NCI-H2081 (cell line): ENCODE measurements at places on chromosomes 2 and 18.
A peak's percentile ranks its signal among the peaks of the same experiment; 100 is the strongest.

- DNase-seq: peak; percentile 5
Measured at GRCh38 chr2:53969285-53969967, 1.4 kb downstream of the PSME4 start.

- no peak for DNase-seq
Measured at GRCh38 chr2:85584857-85585780, 888 bp downstream of the VAMP5 start.

GRCh38 chr2:20796374-20796791 lies 26.5 kb downstream of the LDAH start:
- DNase-seq: no peak

- DNase-seq: no peak
Measured at GRCh38 chr18:79769698-79770500, 27.8 kb upstream of the KCNG2 start.

DNA sequence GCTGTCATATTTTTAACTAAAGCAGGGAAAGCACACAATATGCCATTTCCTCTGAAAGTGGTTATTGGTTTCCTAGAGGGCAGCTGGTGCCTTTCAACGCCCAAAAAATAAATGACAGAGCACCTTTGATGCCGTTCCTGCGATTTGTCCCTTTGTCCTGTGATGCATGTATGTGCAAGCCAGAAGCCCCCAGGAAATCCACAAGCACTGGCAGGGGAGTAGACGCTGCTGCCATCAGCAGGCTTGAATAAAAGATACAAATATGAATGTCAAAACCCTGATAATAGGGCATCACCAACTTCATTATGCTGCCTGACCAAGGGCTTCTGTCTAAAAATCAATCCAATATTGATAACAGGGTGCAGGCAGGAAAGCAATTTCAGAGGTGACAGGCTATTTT lies 246.1 kb downstream of the FBXO15 start:
- peak; percentile 57 for DNase-seq

GRCh38 chr18:63477968-63478367 lies 1.2 kb downstream of the SERPINB5 start:
- no peak for DNase-seq

DNA sequence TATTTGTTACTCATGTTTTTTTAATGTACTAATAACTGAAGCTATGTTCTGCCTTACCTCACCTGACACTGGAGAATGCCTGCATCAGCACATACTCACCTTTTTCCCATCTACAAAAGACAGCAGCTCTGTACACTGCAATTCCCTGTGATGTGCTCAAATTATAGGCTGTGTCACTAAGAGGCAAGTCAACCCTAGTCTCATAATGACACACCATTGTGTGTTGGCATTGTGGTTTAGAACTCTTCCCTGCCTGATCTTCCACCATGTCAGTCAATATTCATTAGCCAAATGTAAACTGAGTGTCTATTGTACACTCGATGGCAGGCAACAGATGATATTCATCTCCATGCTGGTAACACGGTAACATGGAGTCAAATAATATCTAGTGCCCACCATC lies 332.1 kb upstream of the TCF4 start:
- no peak for DNase-seq

DNA sequence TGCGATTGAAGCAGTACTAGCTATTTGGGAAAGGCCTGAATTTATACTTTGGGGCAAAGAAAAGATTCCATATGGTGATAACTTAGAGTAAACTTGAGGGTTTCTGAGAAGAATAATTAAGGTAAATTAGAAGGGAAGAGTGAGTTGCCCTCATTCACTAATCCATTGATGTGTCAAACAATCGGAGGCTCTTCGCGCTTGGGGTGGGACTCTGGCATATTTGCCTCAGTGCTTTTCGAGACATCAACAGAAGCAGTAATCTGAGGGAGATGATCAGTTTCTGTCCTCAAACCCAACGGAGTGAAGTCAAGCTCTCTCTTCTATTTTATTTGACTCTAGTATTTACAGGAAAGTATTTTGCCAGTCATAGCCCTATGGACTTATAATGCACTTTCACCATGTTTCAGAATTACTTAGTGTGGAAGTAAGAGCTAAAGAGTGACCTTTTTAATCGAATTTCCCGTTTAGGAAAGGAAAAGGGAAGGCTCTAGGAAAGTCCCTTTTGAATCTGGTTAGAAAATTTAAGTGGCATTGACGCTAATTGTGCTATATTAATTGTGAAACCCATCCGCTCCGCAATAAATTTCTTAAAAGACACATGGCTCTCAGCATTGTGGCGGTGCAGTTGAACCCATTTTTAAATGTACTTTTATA lies 1.3 kb downstream of the RAB10 start:
- no peak for DNase-seq

- DNase-seq: no peak
Measured at GRCh38 chr2:17327649-17328048, 190.6 kb downstream of the RAD51AP2 start.

DNA sequence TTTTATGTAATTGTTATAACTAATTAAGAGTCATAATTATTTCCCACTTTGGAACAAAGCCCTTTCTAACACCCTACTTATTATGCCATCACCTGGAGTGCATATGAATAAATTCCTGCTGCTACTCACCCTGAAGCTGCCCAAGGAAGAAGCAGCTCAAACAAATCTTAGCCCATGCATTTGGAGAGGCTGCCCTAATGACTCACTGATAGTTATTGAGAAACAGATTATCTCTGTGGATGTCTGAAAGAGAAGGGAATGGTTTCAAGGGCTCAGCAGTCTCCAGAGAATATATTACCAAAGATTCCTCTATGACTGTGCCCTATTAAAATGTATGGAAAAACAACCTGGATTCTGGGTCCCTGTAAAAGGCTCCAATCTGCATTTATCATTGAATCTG lies 81.0 kb downstream of the GPR39 start:
- no peak for DNase-seq

GRCh38 chr2:166321076-166321475 lies 54.7 kb downstream of the SCN9A start:
- DNase-seq: no peak

GRCh38 chr18:8314124-8314523 lies 295.1 kb upstream of the RAB12 start:
- DNase-seq: no peak

- DNase-seq: no peak
Measured at GRCh38 chr18:31482051-31482450, 15.9 kb upstream of the DSG2 start.

- DNase-seq: no peak
Measured at GRCh38 chr2:233862261-233862768, 5.9 kb downstream of the MSL3B start.

DNA sequence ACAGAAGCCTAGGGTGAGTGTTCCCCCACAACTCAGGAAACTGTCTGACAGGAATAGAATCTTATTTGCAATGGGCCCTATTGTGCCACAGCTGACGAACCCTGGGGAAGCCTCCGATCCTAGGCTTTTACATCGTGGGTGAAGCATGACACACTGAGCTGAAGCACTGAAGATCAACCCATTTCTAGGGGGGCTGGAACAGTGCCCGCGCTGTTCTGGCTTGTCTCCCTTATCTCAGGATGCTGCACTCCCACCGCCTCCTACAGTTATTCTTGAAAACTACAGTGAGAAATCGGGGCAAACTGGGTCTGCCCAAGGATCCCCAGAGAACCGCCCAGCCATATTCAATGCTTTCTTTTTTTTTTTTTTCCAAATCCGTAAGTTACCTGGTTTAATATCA lies 41.1 kb downstream of the NETO1 start:
- DNase-seq: no peak

GRCh38 chr2:63676135-63676534 lies 87.4 kb downstream of the MDH1 start:
- no peak for DNase-seq

DNA sequence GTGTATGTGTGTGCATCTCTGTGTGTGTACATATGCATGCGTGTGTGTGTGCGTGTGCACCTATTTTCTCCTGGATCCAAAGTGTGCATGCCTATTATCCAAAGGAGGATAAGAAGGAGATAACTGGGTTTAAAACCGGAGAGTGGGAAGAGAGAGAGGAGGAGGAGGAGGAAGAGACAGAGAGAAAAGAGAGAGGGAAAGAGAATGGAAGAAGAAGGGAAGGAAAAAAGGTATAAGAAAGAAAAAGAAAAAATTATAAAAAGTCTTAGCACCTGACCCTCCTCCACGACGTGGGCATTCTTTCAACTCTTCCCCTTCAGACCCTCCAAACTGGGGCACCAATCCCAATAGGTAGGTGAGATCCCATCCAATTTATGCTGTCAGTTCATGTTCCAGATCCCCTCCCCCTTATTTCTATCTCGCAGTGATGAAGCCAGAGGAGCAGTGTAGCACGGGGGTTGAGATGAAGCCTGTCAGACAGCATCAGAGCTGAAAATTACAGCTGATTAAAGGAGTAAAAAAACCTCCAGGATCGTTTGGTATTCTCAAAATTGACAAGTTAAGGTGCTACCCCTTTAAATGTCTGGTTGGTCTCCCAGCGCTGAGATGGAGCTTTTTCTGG lies 386.7 kb upstream of the ATP5MC3 start:
- no peak for DNase-seq

- DNase-seq: no peak
Measured at GRCh38 chr18:69906765-69907164, 40.9 kb downstream of the CD226 start.

GRCh38 chr2:54029721-54030395 lies 59.1 kb upstream of the PSME4 start:
- DNase-seq: no peak

- DNase-seq: no peak
Measured at GRCh38 chr2:142872882-142873724, 4.4 kb upstream of the KYNU start.

DNA sequence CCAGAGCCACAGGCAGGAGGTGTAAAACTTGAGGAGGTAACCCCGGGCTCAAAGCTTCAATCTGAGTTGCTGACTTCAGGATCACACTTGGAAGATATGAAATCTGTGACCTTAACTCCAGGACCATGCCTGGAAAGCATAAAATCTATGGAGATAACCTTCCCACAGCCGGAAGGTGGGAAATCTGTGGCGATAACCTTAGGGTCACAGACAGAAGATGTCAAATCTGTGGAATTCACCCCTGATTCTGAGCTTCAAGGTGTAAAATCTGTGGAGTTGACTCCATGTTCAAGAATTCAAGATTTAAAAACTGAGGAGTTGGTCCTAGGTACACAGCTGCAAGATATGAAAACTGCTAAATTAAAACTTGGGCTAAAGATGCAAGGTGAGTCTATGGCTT lies 11.6 kb upstream of the ZNF512 start:
- DNase-seq: no peak

DNA sequence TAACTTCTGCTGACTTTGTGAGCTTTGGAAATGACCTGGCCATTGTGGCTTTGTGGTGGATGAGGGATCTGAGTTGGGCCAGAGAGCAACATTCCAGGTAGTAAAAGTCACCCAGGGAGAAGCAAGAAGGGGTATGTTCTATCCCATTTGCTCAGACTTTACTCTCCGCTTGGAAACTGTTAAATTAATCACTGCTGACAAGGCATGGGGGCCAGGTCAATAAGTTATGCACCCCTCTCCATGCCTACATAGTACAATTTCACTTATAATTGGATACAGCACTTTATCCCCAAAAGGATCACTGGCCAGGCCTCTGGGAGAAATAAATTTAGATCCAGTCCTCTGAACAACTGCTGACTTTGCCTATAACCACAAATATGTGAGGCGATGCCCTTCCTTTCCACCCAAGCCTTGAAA lies 92.1 kb downstream of the RPRM start:
- DNase-seq: no peak

- no peak for DNase-seq
Measured at GRCh38 chr2:239162141-239162821, 238.5 kb downstream of the HDAC4 start.

DNA sequence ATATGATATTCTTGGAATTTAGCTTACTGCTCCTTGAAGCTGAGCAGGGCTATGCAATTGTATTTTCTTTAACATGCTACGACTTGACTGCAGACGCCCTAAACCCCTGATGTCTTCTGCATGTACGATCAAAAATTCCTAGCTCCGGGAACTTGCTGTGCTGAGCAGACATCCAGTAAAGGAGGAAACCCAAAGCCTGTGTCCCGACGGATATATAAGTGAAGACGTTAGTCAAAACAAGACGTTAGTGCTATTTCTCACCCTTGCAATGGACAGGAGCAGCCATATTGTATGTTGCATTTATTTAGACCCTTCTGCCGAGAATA lies 51.5 kb downstream of the SETBP1 start:
- DNase-seq: no peak

DNA sequence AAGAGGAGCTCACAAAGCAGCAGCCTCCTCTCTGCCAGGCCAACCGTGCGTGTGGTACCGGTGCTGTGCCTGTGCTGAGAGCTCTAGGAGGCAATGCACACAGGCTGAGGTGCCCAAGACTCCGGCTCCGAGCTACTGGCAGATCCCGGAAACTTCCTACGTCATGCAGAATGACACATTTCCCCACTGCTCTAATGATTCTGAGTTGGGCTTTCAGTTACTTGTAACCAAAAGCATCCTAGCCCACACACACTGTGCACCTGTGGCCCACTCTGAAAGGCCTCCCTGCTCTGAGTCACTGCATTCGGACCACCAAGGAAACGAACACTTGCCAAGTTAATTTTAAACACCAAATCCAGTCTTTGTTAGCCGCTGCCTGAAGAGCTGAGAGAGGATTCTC lies 9.3 kb upstream of the RNU4ATAC start:
- no peak for DNase-seq

- no peak for DNase-seq
Measured at GRCh38 chr2:3876685-3877084, 173.3 kb downstream of the DCDC2C start.

DNA sequence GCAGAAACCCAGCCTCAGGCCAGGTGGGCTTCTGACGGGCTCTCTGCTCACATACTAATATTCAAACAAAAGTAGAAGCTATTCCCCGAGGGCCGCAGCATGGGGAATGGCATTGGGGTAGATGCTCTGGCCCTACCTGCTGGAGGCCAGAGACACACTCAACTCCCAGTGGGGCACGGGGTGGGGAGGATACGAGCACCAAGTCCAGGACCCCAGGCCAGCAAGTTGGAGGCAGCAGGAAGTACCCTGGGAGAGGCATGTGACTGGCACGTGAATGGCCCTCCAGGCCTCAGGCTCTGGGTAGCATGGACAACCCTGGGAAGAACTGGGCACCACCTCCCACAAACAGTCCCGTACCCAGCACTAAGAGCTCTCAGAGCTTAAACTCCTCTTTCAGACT lies 3.8 kb downstream of the DNMT3A start:
- no peak for DNase-seq

GRCh38 chr2:223643309-223643708 lies 41.1 kb upstream of the SCG2 start:
- peak; percentile 10 for DNase-seq

GRCh38 chr18:7082671-7083070 lies 34.9 kb downstream of the LAMA1 start:
- no peak for DNase-seq
